Adrenal gland (tissue), 19 donors: ENCODE measurements at places on chromosomes 6 and 20. TPM values are rescaled to one million over a fixed set of nuclear protein-coding genes. Genes with fewer than 3 reads are reported as not detected.
A peak's percentile ranks its signal among the peaks of the same experiment; 100 is the strongest.

DPPA5 gene
- not detected for polyA plus RNA-seq

DNPH1 gene
- 143 TPM for polyA plus RNA-seq

FRK gene
- polyA plus RNA-seq = 1.9 TPM

TPX2 gene
- 0.57 TPM for polyA plus RNA-seq

HLA-DRB1 gene
- polyA plus RNA-seq = 104 TPM

CDH26 gene
- 1.0 TPM for polyA plus RNA-seq

DNA sequence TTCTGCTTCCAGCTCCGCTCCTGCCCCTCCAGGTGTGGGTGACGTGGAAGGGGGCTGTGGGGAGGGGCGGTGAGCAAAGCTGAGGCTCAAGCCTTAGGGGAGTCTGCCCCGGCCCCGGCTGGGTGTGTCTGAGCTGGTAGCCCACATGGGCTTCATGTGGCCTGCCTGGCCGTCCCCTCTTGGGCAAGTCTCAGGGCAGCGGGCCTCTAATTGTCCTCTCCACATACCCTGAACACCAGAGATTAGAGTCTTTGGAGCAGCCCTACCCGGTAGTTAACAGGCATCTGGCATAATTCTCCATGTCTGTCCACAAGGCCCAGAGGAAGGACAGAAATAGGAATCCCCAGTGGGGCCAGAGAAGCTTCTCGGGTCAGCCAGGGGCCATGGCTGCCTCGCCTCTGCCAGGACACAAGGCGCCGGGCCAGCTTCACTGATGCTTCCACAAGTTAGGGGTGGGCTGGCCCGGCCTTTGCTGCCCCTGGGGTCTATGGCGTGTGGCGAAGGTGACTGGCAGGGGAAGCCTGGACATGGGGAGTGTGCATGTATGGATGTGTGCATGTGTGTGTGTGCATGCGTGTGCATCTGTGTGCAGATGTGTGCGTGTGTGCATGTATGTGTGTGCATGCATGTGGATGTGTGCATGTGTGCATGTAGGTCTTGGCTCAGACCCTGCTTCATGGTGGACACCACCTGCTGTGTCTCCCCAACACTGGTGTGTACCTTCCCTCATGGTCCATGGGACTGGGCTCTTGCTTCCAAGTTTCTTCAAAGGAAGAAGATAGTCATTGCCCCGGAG, 24.0 kb downstream of the FRMD1 start:
- DNase-seq = no peak

DNA sequence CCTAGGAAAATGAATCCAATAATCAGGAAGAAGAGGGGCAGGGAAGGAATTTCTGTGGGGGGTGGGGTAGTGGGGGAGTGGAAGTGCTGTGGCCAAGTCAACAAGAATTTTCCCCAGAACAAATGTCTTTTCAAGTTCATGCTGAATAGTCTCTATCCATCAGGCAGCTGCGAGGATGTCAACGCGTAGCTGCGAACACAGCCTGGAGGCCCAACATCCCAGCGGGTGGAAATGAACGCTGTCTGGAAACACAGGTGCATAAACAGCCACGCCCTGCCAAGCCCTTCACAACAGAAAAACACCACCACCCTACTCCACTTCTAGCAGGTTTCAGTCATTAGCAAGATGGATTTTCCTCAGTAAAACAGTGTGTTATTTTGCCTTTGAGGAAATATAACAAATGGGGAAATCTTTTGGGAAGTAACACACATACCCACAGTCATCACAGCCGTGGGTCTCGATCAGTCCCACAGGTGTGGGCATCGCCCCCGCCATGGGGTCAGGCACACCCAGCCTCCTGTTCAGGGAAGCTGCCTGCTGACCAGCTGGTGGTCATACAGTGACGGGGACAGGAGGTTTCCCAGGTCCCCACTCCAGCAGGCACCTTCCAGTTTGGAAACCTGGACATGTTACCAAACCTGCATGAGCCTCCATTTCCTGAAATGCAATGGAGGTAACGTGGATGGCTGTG, 112.1 kb upstream of the THBS2 start:
- no peak for DNase-seq

DNA sequence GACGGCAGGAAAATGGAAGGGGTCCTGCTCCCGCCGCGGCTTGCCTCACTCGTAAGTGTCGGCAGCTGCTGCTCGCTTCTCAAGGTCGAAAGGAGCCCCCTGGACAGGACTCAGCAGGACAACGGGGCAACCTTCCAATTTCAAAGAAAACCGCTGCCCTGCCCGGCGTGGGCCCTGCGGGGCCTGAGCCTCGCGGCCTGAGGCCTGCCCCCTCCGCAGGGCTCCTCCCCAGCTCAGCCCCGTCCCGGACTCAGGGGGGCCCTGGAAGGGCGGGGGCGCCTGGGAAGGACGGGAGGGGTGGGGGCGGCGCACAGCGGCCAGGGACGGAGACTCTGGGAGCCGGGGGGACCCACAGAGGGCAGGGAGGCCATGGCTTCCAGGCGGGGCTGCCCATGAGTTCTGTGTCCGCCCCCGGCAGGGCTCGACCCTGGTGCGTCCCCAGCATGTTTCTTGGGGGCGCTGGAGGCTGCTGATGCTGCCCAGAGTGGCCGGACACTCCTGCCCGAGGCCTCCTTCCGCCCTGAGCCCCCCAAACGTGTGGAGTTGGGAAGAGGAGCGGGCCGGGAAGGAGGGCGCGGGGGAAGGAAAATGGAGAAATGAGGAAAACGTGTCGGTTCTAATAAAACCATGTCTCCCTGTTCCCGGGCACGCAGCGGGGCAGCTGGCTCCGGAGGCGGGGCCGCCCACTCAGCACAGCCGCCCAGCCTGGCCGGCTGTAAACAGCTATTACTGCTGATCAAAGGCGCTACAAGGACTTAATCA, 114.6 kb downstream of the DLL1 start:
- DNase-seq = no peak

DNA sequence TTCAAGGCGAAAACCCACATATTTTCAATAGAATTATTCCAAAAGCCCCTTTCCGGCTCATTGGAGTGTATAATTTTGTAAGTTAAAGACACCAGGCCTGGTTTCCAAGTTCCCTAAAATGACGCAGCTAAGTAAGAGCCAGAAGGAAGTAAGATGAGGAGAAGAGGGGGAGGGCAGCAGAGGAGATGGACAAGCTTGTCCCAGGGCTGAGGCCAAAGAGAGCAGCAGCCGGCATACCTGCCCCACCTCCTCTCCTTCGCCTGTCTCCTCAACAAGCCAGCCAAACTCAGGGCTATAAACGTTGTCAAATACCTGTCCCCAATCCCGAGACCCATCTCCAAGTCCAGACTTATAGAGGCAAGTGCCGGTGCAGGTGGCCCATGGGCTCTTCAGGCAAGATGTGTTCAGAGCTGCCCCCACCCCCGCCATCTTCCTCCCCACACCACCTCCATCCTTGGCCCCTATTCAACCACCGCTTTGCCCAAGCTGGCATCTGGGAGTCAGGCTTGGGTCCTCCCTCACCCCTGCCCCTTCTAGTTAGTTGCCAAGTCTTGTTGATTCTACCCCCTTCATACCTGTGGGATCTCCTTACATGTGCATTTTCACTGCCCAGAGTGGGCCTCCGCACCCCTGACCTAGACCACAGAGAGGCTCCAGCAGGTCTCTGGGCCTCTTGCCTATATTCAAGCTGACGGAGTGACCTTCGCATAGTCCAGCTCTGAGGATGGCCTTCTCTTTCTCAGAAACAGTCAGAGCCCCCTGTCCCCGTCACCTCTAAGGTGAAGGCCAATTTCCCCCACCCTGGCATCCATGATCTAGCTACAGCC, 75.7 kb upstream of the SIRPA start:
- no peak for DNase-seq

DNA sequence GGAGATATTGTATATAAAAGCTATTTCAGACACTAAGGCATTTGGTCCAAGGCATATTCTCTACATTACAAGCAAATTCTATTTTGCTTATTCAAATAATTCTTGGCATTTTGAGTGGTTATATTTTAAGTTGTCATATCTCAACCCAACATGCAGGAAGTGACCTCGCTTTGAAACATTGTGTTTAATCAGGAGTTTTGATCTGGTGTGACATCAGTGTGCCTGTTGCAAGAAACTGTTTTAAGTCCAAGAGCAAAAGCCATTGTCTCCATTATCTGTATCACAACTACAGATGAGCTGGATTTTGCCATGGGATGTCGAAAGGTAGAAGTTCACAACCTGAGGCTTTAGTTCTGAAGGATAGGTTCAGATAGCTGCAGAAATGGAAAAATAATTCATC, 509.9 kb upstream of the ID4 start:
- DNase-seq = no peak

DNA sequence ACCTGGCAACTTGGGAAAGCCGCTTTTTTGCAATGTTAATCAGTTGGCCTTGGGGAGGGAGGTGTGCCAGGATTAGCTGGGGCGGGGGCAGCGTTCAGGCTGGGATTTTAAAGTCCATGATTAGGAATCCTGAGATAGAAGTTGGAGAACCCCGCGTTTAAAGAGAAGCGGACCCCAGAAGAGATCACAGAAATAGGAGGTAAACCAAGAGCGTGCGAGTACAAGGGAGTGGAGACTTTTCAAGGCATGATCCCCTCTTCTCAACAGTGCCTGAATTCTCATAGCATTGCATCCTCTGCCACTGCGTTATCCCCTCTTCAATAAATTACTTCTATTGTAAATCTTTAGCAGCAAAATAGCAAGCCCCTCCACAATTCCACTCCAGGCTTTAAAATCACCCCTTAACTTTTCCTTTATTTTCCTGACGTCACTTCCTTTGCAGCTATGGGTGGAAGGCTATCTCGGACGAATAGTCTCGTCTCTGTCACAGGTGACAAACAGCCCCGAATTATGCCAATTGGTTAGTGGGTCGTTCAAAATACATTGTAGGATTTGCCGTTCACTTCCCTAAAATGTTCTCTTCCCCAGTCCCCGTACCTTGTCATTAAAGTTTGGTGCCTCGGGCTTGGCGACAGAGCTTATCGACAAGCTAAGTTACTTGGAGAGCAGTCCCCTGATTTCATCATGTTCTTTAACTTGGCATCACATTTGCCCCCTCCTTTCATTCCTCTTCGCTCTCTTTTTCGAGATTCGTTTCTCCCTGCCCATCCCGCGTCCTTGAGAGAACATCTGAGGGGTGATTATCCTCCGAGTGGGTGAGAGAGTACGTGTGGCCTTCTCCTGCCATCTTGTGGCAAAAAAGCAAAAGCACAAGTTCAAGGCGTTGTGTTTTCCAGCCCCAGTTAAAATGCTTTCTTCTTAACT, 17.1 kb downstream of the OR2B2 start:
- peak; percentile 84 for DNase-seq

DNA sequence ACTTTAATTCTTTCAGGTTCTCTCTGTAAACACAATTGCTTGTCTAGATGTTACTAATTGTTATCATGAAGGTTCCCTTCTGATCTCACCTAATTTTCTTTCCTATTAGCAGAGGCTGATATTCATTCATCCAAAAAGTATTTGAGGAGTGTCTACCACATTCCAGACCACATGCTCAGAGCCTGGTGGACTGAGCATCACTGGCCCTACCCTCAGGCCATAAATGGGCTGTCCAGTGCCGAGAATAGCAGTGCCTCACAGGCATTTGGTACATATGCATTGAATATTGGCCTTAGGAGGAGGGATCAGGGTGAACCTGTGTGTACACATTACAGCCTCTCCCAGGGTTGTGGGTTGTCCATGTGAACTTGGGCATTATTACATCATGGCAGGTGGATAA, 40.4 kb upstream of the PRELID3B start:
- DNase-seq = no peak

DNA sequence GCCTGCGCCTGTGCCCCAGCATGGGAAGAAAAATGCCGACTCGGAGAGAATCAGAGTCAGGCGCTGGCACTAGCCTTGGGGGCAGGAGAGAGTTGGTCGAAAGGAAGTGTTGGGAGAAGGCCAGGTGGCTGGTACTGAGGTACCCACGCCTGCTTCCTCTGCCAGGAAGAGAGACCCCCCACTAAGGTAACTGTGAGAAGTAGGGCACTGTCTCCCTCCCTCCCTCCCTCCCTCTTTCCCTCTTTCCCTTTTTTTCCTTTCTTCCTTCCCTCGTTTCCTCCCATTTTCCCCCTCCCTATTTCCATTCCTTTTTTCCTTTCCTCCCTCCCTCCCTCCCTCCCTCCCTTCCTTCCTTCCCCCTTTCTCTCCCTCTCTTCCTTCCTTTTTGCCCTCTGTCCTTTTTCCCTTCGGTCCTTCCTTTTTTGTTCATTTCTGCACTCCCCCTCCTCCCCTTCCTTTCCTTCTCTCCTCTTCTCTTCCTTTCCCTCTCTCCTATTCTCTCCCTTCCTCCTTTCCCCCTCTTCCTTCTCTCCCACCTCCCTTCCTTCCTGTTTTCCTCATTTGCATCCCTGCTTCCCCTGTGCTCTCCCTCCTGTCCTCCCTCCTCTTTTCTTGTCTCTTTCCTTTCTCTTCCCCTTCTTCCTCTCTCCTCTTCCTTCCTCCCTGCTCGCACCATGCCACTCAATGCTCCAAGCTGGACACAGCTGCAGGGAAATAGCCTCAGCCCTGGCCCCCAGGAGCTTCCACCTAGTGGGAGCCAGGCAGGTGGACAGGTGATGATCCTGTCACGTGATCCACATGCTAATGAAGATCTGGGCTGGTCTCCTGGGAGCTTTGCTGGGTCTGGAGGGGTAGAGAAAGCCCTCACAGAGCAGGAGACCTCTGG, 148.0 kb downstream of the DHX35 start:
- DNase-seq = no peak

- DNase-seq = no peak
Measured at GRCh38 chr20:37913567-37914366, 10.8 kb downstream of the VSTM2L start.

DNA sequence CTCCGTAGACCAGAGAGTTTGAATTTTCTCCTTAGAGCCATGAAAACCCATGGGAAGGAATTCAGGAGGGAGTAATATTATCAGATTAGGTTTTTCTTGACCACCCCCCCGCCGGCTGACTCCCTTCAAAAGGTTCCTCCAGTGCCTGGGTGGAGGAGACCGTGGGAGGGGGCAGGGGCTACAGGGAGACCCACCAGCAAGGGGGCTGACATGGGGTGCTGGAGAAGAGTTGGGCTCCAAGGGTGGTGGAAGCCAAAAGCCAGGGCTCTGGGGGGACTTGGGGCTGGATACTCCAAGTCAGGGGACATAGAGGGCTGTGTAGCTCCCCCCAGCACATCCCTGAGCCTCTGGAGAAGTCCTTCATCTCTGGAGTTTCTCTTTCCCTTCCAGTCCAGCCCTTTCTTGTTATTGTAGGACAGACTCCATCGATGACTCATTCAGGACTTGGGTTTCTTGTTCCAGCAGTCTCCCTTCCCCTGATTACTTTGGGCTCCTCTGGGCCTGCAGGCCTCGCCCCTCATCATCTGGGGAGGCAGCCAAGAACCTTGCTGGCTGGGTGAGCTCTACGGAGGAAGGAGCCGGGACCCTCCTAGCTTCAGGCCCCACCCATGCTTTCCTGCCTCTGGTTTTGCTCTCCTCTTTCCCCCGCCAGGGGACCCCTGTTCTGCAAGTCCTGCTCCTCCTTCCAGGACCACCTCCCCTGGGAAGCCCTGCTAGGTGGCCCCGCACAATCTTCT, 10.5 kb upstream of the KIAA1755 start:
- DNase-seq = no peak

DNA sequence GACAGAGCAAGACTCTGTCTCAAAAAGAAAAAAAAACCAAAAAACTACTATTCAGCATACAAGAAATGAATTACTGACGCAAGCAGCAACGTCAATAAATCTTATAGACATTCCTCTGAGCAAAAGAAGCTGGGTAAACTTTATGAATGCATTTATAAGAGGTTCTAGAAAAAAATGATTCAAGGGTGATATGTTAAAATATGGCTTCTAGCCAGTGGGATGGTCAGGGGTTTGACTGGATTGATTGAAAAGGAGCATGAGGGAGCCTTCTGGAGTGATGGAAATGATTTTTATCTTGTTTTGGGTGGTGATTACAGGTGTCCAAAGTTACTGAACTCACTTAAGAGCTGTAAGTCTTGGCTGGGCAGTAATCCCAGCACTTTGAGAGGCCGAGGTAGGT, 64.9 kb upstream of the SALL4 start:
- DNase-seq = no peak
